ENCODE measurements at places on chromosomes 16 and 17. TPM values are rescaled to one million over a fixed set of nuclear protein-coding genes. Genes with fewer than 3 reads are reported as not detected.

- no peak for DNase-seq
These were observed 44.6 kb downstream of the MARVELD3 start for GRCh38 chr16:71670537-71670936.

DNA sequence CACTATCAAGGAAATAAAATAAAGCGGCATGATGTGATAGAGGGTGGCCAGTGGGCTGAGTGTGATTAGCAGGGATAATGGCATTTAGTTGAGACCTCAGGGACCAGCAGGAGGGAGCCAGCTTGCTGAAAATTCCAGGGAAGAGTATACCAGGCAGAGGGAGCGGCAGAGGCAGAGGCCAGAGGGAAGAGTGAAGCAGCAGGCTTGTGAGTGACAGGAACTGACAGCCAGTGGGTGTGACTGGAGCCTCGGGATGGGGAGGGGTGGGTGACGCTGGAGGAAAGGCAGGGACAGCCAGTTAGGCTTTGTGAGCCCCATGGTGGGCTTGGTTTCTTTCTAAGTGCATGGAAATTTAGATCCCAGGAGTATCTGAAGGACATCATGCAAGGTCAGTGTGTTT is 209.7 kb upstream of the CACNG3 start:
- no peak for DNase-seq

The PIK3R6 gene
- 0.79 TPM for total RNA-seq

DNA sequence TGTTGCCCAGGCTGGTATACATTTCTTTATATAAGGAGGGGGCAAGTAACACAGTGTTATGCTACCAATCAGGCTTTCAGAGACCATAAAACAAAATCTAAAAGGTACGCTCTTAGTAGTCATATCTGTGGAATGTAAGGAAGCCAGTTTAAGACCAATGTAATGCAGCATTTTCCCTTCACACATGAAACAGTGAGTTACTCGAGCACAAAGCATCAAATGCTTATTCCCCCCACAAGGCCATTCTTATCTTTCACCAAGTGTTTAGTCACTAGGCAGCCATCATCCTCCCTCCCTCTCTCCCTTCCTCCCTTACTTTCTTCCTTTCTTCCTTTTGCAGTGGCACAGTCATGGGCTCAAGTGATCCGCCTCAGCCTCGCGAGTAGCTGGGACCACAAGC is 12.8 kb downstream of the HMOX2 start:
- DNase-seq, result no peak

- DNase-seq, result no peak
These were observed 3.0 kb downstream of the SPATA20 start for GRCh38 chr17:50549969-50550368.

The PSKH1 gene
- total RNA-seq, result 21.0 TPM

Measured in left cardiac atrium (tissue), 4 donors.